Activated CD8-positive, alpha-beta memory T cell treated with anti-CD3 and anti-CD28 coated beads for 1 hour (primary cell): ENCODE measurements at places on chromosomes 11 and 22.

GRCh38 chr11:2218031-2218633, 46.5 kb upstream of the TH start:
- no peak for DNase-seq

DNA sequence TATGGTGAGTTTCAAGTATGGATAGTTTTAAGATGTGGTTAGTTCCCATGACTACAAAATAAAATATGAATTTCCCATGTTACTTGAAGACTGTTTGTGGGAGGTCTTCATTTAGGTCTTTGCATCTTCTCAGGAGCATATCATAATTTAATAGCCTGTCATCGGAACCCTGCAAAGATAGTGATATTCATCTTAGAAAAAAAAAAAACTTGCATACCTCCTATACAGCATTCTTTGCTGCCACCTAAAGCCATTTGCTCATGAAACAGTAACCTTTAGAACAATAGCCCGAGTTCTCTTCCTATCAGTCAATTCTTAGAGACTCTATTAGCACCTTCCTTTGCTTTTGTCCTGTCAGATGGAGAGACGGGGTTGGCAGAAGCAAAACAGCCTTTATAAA, 75.3 kb downstream of the ARFGAP2 start:
- DNase-seq, result no peak

GRCh38 chr22:22062306-22062793, 79.8 kb upstream of the TOP3B start:
- DNase-seq, result no peak

DNA sequence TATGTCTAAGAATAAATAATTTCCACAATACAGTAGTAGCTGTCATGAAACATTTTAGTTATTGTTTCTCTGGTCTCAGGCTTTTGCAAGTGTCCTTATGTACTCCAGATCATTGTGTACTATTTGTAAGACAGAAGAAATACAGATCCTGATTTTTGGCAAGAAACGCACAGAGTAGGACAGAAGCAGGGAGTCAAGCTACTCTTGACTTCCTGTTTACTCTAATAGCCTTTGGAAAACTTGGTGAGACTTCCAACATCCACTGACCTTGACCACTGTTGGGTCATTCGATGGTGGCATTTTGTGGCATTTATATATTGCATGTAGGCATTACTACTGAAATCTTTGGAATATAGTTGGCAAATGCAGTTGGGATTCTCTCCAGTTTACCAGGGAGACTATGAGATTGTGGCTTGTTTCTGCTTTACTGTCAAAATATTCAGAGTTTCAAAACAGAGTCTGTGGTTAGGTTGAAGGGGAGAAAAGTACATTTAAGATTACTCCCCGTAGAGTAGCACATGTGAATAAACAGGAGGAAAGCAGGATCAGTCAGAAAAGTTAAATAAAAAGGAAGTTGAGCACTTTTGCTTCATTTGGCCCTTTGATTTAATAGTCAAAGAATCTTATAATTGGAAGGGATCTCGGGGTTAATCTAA, 726.1 kb upstream of the CCDC90B start:
- no peak for DNase-seq

GRCh38 chr11:18615628-18616392, 16.2 kb downstream of the MISFA start:
- DNase-seq, result no peak

GRCh38 chr11:108729227-108729871, 64.5 kb downstream of the DDX10 start:
- DNase-seq, result no peak

GRCh38 chr22:23313791-23314567, 133.7 kb downstream of the BCR start:
- no peak for DNase-seq

- DNase-seq, result no peak
Measured at GRCh38 chr22:33748714-33749113, 171.6 kb downstream of the LARGE1 start.

GRCh38 chr22:39718921-39719475, 148.4 kb downstream of the CACNA1I start:
- no peak for DNase-seq

GRCh38 chr11:11807811-11808782, 33.7 kb upstream of the USP47 start:
- DNase-seq, result no peak

GRCh38 chr22:30436196-30436595, 10.6 kb downstream of the MTFP1 start:
- DNase-seq, result no peak

DNA sequence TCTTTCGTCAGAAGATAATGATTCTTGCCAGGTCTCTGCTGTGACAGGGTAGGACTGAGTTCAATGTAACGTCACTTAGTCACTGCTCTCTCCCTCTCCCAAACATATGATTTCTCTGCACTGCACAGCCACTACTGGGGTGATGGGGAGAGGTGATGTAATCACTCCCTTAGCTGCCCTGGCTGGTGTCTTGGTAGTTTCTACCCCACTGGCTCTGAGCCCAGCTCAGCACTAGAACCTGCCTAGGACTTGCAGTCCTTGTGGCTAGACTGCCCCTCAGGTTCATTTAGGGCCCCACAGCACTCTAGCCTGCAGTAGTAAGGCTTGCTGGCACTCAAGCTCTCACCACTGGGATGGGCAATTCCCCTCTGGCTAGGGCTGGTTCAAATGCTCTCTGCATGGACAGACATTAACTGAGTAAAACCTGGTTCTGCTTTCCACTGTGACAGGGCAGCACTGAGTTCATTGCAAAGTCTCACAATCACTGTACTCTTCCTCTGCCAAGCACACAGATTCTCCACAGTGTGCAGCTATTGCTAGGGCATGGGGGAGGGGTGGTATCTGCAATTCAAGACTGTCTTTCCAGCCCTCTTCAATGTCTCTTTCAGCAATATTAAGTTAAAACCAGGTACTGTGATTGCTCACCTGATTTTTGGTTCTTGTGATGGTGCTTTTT, 571.4 kb upstream of the FAT3 start:
- DNase-seq, result no peak

- no peak for DNase-seq
Measured at GRCh38 chr11:74092425-74092824, 78.4 kb downstream of the C2CD3 start.

DNA sequence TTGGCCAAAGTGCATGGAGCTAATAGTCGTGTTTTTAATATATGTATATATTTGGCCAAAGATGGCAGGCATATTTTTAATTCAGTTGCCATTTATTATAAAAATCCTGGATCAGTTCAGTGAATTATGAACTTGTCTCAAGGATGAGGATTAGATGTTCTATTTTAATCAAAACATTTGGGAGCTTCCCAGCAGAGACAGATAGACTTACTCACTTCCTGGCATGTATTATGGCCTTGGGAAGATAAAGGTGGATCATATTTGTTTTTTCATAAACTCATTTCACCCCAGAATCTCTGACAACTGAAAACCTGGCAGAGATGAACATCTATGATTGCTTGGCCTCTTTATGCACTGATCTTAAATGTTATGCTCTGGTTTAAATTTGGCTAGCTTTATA, 148.8 kb downstream of the NCAM1 start:
- DNase-seq, result no peak

- DNase-seq, result no peak
Measured at GRCh38 chr11:126133901-126134300, 71.2 kb upstream of the CDON start.

GRCh38 chr22:28958611-28959010, 75.2 kb downstream of the ZNRF3 start:
- no peak for DNase-seq

DNA sequence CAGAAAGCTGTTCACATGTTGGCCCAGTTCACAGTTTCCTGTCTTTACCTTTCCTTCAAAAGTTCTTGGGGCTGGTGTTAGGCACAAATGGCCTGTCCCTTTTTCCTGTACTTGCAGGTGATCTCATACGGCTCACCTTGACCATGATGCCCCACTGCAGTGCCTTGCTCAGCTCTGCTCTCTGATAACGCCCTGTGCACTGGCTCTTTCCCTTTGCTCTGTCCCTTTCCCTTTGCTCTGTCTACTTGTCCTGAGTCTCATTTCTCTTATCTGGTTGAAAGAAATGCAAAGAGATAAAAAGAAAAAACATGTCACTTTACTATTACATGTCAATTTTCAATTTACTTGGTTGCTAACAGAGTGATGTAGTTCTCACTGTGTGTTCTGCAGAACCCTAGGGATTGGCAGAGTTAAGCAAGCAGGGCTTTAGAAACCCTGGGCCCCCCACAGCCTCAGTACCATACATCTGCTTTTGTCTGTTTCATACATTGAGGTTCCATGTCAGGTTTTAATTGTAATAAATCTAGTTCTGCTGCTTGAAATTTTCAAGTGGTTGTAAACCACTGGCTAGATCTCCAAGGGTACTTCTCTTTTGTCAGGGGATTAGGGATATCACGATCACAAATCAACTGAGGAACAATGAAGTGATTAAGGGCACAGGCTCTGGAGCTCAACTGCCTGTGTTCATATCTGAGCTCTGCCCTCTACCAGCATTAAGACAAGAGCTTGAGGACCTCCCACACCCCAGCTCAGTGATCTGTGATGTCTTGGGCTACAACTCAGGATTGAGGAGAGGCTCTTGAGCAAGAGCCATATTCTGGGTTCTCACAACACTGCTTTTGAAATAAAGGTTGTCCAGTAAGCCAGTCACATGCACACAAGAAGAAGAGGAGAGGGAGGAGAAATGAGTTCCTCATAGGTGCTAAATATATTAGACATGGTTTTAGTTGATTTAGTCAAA, 16.3 kb upstream of the SORL1 start:
- no peak for DNase-seq

GRCh38 chr22:41448189-41448808, 1.7 kb upstream of the TOB2 start:
- DNase-seq, result peak; percentile 73

- no peak for DNase-seq
Measured at GRCh38 chr11:124174001-124174583, 9.1 kb upstream of the OR10D3 start.

DNA sequence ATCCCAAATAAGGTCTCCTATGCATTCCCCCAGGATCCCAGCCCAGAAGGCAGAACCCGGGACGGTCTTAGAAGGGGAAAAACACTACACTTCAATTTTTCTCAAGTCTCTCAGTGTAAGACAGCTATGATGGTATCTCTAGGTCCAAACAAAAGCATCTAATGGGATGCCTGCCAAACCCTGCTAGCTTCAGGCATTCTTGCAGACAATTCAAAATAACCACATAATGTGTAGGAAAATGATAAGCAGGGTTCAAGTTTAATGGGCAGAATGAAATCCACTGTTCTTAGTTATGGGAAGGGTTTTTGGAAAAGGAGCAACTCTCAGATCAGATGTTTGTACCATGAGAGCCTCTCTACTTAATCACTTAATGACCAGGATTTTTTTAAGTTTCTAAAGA, 119.8 kb upstream of the ANO1 start:
- DNase-seq, result no peak

GRCh38 chr22:31923136-31923535, 21.2 kb upstream of the YWHAH start:
- DNase-seq, result no peak

DNA sequence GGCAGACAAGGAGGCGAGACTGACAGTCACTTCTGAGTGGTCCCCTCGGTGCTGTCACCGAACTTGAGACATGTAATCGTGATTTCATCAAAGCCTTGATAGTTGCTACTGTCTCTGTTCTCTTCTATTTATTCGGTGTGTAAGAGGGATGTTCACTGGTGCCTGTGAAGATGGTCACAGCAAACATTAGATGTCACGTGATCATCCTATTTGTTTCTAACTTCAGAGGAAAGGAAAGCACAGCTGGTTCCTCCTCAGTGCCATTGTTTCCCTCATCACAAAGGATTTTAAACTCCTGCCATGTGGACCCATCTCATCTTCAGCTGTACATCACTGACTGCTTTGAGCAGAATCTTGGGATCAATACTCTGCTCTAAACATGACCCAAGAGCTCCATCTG, 73.1 kb upstream of the CLMP start:
- DNase-seq, result no peak

DNA sequence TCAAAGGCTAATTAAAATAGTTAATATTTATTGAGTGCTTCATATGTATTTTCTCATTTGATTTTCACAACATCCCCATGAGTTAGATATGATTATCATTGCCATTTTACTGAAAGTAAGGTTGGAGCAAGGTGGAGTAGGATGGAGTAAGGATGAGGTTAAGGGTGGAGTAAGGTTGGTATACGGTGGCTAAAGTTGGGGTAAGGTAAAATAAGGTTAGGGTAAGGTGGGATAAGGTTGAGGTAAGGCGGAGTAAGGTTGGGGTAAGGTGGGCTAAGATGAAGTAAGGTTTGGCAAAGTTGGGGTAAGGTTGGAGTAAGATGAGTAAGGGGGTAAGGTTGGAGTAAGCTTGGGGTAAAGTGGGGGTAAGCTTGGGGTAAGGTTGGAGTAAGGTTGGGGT, 45.8 kb upstream of the CLDN5 start:
- no peak for DNase-seq

- DNase-seq, result no peak
Measured at GRCh38 chr11:104094576-104094975, 58.1 kb downstream of the DDI1 start.

DNA sequence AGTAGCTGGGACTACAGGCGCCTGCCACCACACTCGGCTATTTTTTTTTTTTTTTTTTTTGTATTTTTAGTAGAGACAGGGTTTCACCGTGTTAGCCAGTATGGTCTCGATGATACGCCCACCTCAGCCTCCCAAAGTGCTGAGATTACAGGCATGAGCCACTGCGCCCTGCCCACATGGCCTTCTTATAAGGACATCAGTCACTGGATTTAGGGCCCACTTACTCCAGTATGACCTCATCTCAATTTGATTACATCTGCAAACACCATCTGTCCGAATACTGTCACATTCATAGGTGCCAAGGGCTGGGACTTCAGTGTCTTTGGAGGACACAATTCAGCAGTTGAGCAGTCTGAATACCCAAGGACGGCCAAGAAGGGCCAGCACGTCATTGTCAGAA, 8.2 kb upstream of the PRR5 start:
- DNase-seq, result no peak

DNA sequence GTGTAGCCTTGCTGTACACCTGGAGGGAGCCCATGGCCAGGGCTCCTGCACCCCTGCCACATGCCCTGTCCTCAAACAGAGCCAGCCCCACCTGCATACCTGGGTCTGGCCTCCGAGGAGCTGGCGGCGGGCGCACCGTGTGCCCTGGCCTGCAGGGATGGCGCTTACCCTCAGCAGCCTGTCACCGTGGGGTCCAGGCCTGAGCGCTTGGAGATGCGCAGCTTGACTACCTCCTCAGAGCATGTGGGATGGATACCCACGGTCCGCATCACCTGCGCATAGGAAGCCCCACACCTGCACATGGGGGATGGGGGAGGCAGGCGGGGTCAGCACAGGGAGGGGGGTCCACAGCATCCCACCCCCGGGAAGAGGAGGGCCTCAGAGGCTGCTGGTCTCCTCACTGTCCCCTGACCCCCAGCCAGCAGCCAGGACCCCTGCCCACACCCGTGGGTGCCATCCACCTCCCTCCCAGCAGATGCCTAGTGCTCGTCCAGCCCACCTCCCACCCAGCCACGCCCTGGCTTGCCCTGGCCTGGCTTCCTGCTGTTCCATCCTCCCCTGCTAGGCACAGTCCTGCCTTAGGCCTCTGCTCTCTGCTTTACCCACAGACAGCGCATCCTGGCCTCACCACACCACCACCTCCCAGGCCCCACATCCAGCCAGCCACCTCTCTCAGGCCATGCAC, 22.4 kb upstream of the GNB1L start:
- no peak for DNase-seq
